IPS-NIHi11 (cell line): ENCODE measurements at places on chromosomes 6 and 20.

- DNase-seq, result peak; percentile 85
Observed at GRCh38 chr6:44304282-44305199, 8.6 kb downstream of the AARS2 start.

- DNase-seq, result no peak
Observed at GRCh38 chr6:157430834-157431233, 49.8 kb downstream of the ZDHHC14 start.

- DNase-seq, result no peak
Observed at GRCh38 chr6:145783796-145784195, 30.8 kb downstream of the FBXO30 start.

GRCh38 chr20:15100506-15101160 is 763.2 kb upstream of the FLRT3 start:
- no peak for DNase-seq

DNA sequence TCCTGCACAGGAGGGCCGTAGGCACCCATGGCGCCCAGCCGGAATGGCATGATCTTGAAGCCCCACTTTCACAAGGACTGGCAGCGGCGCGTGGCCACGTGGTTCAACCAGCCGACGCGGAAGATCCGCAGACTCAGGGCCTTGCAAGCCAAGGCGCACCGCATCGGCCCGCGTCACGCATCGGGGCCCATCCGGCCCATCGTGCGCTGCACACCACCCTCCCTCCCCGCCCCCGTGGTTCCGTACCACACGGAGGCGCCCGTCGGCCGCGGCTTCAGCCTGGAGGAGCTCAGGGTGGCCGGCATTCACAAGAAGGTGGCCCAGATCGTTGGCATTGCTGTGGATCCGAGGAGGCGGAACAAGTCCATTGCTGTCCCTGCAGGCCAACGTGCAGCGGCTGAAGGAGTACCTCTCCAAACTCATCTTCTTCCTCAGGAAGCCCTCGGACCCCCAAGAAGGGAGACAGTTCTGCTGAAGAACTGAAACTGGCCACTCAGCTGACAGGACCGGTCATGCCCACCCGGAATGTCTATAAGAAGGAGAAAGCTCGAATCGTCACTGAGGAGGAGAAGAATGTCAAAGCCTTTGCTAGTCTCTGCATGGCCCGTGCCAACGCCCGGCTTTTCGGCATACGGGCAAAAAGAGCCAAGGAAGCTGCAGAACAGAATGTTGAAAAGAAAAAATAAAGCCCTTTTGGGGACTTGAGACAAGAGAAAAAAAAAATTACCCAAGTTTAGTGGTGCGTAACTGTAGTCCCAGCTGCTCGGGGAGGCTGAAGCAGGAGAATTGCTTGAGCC is 9.9 kb upstream of the NCOA5 start:
- peak; percentile 37 for DNase-seq

DNA sequence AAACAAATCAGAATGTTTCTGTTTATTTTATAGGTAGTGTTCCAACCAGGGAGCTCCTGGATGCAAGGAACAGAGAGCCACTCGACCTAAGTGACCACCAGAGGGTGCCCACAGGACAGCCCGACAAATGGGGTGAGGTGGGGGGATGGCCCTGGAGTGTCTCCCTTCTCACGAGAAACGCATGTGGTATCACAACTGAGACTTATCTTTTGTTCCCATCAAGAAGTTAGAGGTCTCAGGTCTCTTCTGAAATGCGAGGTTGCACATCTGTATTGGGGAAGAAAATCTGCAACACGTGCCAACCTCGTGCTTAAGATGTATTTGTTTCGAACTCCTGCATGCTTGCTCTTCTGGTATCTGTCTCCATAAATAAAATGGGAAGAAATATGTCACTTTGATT is 104.0 kb downstream of the ISM1 start:
- DNase-seq, result peak; percentile 50

- DNase-seq, result no peak
Observed at GRCh38 chr6:166258854-166259276, 49.3 kb downstream of the PRR18 start.

GRCh38 chr6:167272151-167272550 is 19.0 kb upstream of the UNC93A start:
- DNase-seq, result no peak

- DNase-seq, result no peak
Observed at GRCh38 chr20:35648836-35649235, 15.9 kb downstream of the CPNE1 start.

DNA sequence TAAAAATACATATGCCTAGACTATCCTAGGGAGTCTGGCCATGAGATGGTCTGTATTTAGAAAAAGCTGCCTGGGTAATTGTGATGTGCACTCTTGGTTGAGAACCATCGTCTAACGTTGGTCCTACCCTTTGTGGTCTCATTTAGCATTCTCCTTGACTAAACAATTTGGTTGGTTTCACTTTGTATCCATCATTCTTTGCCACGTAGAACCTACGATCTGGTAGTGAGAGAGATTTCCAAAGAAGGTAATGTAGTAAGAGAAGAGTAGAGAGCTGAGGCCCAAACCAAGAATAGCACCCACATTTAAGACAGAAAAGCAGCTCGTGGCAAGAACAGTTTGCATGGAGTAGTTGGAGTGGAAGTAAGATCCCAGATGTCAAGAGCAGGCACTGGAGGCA is 219.8 kb downstream of the TMEM200A start:
- no peak for DNase-seq

- no peak for DNase-seq
Observed at GRCh38 chr20:36063916-36064657, 90.5 kb upstream of the EPB41L1 start.

GRCh38 chr20:63900413-63900812 is 5.5 kb downstream of the DNAJC5 start:
- DNase-seq, result no peak

DNA sequence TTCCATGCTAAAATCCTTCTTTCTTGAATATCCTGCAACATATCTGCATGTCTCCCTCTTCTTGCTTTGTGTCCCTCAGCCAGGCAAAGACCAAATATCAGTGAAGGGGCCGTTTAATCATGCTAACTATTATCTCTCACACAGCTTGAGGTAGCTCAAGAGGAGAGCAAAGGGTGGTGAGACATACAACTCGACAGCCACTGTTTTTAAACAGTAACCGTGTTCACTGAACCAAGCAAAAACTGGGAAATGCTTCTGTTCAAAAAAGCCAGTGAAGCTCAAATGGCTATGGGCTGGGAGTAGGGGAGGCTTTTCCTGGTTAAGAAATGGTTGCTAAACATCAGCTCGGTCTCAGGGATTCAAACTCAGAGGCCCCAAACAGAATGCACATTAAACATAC is 83.4 kb downstream of the MAP7 start:
- peak; percentile 11 for DNase-seq

GRCh38 chr20:44542890-44543289 is 21.0 kb upstream of the SERINC3 start:
- no peak for DNase-seq

DNA sequence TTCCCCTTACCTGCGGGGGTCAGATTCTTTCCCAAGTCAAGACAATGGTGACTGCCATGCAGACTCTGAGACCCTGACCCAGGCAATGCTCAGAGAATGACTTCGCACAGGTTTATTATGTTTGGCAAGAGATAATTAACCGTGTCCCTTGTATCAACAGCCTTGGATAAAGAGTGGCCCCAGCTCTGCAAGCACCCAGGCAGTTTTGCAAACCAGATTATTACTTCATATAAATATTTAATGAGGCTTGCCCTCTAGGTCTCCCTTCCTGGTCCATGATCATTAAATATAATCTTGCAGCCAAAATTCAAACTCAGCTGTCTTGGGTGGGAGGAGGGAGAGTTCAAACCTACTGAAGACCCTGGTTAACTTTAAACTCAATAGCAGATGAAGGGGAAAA is 156.5 kb downstream of the ANKRD60 start:
- DNase-seq, result no peak

GRCh38 chr6:75124983-75125382 is 80.9 kb downstream of the COL12A1 start:
- no peak for DNase-seq

DNA sequence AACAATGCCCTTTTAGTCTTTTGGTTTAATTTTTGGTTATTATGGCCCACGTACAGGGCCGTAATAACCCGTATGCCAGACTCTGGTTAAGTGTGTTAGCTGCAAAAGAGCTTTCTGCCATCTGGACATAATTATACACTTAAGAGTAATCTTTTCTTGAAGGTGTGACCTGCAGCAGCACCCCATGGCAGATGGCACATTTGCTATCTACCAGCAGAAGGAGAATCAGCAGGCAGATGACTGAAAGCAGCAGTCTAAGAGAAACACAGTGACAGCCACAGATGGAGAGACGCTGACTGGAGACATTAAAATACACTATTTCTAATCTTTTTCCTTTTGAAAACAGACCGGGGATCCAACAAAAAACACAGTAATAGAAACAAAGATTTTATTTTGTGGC is 18.7 kb downstream of the ASF1A start:
- no peak for DNase-seq

GRCh38 chr20:36277546-36277945 is 28.6 kb upstream of the DLGAP4 start:
- no peak for DNase-seq
